Right ventricle myocardium inferior (tissue), 1 donor: ENCODE measurements at places on chromosomes 7 and 10.

- DNase-seq = no peak
These were observed 3.9 kb upstream of the EPC1 start for GRCh38 chr10:32350811-32351350.

GRCh38 chr10:109988212-109988596 lies 19.6 kb upstream of the ADD3 start:
- DNase-seq = no peak

DNA sequence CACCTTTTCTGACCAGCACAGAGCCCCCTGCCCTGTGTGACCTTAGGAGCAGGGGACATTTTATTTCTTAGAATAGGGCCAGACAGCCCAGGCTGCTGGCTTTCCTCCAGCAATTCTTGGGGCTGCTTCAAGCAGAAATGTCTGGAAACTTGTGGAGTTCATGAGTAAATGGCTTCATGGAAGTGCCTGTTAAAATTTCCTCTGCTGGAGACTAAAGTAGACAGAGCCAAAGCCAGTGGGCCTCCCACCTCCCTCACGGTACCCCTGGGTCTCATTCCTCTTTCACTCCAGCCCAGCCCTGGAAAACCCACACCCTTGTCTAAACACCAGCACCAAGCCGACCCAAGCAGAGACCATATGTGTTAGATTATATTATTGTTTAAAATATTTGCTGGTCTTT lies 505.5 kb upstream of the ZMIZ1 start:
- no peak for DNase-seq

- no peak for DNase-seq
These were observed 402.0 kb upstream of the NRG3 start for GRCh38 chr10:81472927-81473470.

DNA sequence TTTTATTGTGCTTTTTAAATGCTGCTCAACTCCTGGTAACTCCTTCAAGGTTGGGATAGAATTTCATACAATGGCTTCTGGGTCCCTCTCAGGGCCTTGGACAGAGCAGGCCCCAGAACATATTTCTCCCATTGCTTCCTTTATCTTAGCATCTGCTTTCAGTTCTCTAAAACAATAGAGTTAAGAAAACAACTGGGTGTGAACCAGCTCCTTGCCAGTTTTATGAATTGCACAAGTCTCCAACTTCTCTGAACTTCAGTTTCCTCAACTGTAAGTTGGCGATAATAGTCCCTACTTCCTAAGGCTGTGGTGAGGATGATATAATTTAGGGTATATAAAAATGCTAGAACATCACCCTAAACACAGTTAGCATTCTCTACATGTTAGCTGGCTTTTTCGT lies 77.0 kb upstream of the INHBA start:
- DNase-seq = no peak

GRCh38 chr7:111855161-111855841 lies 293.0 kb upstream of the IMMP2L start:
- DNase-seq = no peak
